ENCODE measurements at places on chromosomes 1 and 21. TPM values are rescaled to one million over a fixed set of nuclear protein-coding genes. Genes with fewer than 3 reads are reported as not detected.
A peak's percentile ranks its signal among the peaks of the same experiment; 100 is the strongest.

- no peak for DNase-seq
- H3K36me3 ChIP-seq, result no peaks in the 10 kb centered on the region
- H3K4me1 ChIP-seq, result peaks cover 2% of the 10 kb centered on the region
- H3K4me3 ChIP-seq, result no peak overlapping the region
- no peak overlapping the region for H3K27ac ChIP-seq
- H3K27me3 ChIP-seq, result peaks cover 23% of the 10 kb centered on the region
Measured at GRCh38 chr1:226479474-226479873, 69.1 kb upstream of the STUM start.

GRCh38 chr1:245875581-245876261 lies 631.4 kb downstream of the SMYD3 start:
- no peaks in the 10 kb centered on the region for H3K4me1 ChIP-seq
- no peak overlapping the region for H3K4me3 ChIP-seq
- no peak overlapping the region for H3K27ac ChIP-seq
- H3K27me3 ChIP-seq, result no peaks in the 10 kb centered on the region
- no peak for DNase-seq

DNA sequence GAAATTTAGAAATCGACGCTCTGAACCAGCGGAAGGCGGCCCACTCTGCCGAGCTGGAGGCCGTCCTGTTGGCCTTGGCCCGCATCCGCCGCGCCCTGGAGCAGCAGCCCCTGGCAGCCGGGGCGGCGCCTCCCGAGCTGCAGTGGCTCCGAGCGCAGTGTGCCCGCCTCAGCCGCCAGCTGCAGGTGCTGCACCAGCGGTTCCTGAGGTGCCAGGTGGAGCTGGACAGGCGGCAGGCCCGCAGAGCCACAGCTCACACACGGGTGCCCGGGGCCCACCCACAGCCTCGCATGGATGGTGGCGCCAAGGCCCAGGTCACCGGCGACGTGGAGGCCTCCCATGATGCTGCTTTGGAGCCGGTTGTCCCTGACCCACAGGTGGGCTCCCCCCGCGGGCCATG lies 47.0 kb upstream of the DIP2A start:
- no peak overlapping the region for H3K27ac ChIP-seq
- no peak for DNase-seq
- H3K36me3 ChIP-seq, result peaks cover 14% of the 10 kb centered on the region
- H3K4me1 ChIP-seq, result no peaks in the 10 kb centered on the region
- H3K4me3 ChIP-seq, result no peak overlapping the region
- H3K27me3 ChIP-seq, result no peaks in the 10 kb centered on the region

- no peak for DNase-seq
- H3K36me3 ChIP-seq, result no peaks in the 10 kb centered on the region
- no peak overlapping the region for H3K4me3 ChIP-seq
Measured at GRCh38 chr21:19683492-19683891, 1279.9 kb upstream of the TMPRSS15 start.

GRCh38 chr1:18007391-18008041 lies 100.1 kb upstream of the IGSF21 start:
- H3K27ac ChIP-seq, result no peak overlapping the region
- H3K4me1 ChIP-seq, result no peaks in the 10 kb centered on the region
- H3K36me3 ChIP-seq, result no peaks in the 10 kb centered on the region
- H3K27me3 ChIP-seq, result no peaks in the 10 kb centered on the region
- no peak for DNase-seq

- no peaks in the 10 kb centered on the region for H3K36me3 ChIP-seq
- H3K27ac ChIP-seq, result no peak overlapping the region
Measured at GRCh38 chr1:69898403-69898947, 306.9 kb downstream of the LRRC40 start.

DNA sequence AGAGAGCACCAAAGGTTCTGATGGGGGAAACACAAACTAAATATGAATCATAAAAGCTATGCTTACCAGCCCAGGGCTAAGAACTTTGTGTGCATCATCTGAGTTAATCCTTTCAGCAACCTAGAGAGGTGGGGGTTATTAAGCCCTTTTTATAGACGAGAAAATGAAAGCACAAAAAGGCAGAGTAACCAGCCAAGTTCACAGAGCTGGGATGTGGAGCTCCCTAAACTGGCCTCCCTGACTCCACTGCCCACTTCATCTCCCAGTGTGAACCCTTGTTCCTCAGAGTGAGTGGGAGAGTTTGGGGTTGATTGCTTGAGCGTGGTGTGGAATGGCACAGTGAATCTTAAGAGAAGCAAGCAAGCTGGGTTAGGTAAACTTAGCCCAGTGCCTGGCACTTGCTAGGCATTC lies 10.8 kb upstream of the BCAR3 start:
- peak overlapping the region; percentile 8 for H3K4me3 ChIP-seq
- no peak for DNase-seq
- peaks cover 14% of the 10 kb centered on the region for H3K27me3 ChIP-seq
- no peak overlapping the region for H3K27ac ChIP-seq

AADACL4 gene
- total RNA-seq, result not detected

TEKT2 gene
- total RNA-seq, result not detected

OR2G6 gene
- total RNA-seq, result not detected

ANKRD34A gene
- 5.2 TPM for total RNA-seq

All from activated CD4-positive, alpha-beta T cell treated with anti-CD3 and anti-CD28 coated beads, Interleukin-2, amount 10 ng/mL, durations not matched to agents 24 days and 14 days (primary cell).